ENCODE measurements at places on chromosomes 2 and 18.

GRCh38 chr2:169661265-169661664 lies 32.9 kb downstream of the CFAP210 start:
- DNase-seq = no peak

DNA sequence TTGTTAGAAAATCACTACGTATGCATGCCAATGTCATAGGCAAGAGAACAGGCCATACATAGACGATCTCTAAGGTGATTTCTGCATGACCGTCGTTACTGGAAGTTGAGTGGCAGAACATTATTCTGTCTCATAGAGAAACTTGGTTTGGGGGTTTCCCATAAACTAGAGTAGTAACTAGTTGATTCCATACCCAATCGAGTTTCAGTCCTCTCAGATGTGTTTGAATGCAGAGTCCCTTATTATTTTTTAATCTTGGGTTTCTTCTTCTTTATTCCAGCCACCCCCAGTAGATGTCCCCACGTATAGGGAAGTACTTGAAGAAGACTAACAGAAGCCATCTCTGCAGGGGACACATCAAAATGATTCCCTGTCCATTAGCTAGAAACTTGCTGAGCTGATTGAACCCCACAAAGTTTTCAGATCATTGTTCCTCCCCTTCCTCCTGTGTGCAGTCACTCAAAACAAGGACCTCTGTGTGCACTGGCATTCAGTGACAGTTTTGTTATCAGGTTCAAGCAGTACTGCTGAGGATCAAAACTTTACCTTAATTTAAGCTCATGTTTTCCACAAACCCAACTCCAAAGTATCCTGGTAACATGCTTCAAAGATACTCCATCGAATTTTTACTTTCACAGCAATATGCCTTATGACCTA lies 68.4 kb upstream of the CDCA7 start:
- no peak for DNase-seq

DNA sequence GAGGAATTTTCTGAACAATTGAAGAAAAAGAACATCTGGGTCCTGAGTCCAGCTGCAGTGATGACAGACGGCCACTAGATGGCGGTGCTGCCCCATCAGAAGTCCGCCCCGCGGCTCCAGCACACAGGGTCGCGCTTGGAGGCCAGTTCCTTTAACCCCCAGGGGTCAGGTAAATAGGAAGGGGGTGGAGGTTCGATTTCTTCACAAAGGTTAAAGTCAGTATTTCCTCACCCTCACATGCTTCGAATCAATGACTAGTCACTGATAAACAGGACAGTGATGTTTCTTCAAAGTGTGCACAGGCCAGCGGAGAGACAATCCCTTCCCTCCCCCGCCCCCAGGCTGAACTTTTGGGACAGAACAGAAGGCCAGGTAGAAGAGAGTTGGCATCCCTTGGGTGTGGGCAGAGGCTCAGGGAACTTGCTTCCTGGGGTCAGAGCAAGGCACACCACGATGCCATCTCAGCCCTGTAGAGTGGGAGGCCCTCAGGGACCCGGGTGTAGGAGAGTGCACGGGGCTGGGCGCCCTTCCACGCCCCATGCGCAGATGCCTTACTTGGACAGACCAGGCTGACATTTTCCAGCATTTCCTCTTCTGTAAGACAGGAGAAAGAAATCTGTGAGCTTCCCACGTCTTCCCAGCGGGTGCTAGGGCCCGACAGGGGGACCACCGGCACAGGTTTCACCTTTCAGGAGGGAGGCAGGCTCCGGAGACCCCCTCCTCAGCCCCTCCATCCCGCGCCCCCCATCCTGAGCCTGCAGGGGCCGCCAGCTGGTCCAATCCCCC lies 722 bp downstream of the APOB start:
- peak; percentile 18 for DNase-seq

DNA sequence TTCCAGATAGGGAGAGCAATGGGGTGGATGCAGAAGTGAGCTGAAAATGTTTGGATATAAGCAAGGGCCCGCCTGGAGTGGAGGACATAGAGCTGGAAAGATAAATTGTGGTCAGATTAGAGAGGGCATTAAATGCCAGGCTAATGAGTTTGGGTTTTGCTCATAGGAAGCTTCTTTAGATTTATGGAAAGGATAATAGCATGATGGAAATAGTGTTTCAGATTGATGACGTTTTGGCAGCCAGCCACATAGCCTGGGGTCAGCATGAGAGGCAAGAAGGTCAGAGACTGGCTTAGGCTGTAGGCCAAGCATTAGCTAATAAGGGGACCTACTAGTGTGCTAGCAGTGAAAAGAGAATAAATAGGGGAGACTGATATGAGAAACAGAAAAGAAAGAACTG lies 321.6 kb downstream of the STK39 start:
- DNase-seq = no peak

DNA sequence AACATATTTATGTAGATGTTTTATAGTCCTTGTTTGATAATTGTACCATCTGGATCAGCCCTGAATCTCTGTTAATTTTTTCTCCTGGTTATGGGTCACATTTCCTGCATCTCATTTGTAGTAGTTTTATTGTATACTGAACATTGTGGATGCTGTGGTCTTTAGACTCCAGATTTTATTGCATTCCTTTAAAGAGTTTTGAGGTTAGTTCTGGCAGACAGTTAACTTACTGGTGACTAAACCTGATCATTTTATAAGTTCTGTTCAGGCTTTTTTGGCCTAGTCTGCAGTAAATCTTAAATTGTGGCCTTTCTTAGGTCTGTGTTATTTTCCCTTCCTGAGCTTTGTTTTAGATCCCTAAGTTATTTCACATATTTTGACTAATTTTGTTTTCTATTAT lies 84.3 kb downstream of the FANCL start:
- DNase-seq = no peak

- no peak for DNase-seq
These were observed 176.2 kb downstream of the TRABD2A start for GRCh38 chr2:84704505-84705244.

DNA sequence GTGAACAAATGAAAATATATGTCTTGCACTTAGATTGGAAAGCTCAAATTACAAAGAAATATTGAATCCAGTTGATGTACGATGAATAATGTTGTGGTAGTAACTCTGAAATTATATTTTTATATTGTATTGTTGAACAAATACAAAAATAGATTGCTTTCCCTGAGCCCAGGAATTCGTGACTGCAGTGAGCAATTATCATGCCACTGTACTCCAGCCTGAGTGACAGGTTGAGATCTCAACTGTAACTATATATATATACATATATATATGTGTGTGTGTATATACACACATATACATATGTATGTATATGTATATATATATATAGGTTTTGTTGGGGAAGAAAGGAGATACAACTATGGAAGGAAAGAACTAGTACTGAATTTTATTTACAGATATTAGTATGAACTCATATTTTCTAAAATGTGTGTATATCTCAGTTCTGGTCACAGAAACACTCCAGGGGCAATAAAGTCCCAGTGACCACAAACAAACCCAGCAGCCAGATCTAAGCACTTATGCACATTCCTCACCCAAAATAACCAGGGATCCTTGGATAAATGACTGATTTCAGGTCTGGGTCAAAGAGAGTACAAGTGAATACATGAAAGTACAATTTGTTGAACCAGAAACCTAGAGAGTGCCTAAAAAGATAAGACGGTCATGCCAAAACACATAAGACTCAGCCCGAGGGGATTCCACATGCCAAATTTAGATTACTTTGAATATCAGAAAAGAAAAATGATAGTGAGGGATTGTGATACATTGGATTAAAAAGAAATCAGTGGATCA lies 146.3 kb downstream of the TMX3 start:
- DNase-seq = no peak

DNA sequence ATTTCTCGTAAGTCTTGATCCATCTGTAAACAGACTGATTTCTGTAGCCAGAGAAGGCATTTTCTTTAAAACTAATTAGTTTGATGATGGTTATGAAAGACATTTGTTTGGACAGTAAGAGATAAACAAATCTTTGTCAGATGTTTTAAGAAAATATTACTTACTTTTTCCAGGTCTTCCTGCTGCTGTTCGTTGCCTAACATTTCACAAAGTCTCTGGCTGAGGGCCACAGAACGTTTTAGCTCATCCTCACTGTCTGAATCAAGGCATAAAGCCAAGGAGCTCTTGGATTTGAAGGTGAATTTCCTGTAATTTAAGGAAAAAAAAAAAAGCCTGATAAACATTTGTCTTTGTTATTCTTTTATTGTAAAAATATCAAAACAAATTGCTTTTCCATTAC lies 57.8 kb downstream of the VIL1 start:
- no peak for DNase-seq

DNA sequence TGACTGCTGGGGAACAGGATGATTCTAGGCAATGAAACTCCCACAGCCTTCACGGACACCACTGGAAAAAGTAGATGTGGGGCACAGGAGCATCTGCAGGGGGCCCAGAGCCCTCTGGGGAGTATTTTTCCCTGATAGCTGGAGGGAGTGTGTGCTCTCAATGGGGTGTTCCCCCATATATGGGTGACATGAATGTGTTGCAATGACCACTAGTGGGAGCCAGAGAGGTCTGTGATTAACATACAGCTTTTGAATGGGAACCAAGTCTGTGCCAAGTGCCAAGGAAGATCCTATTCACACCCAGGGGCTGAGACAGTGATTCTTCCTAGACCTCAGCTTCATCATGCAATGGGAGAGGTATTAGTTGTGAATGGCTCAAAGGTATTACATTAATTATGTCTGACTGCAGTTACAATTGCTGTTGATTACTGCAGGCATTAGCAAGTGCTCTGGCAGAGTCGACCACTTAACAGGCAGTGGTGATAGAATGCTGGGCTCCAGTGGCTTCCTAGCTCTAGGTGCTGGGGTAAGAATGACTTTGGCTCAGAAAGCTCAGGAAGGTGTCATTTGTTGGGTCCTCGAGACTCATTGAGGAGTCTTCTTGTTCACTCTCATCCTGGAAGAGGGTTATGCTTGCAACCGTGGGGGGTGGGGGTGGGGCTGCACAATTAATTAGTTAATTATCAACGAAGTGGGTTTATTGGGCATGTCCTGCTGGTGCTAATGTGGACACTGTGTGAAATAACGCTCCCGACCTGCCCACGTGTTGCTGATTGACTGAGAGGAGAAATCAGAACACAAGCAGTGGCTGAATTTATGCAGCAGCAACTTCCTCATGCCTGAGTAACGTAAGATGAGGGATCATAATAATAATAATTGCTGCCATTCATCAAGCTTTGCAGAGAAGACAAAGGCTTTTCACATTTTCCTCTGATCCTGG lies 194.1 kb downstream of the CLIP4 start:
- DNase-seq = no peak

DNA sequence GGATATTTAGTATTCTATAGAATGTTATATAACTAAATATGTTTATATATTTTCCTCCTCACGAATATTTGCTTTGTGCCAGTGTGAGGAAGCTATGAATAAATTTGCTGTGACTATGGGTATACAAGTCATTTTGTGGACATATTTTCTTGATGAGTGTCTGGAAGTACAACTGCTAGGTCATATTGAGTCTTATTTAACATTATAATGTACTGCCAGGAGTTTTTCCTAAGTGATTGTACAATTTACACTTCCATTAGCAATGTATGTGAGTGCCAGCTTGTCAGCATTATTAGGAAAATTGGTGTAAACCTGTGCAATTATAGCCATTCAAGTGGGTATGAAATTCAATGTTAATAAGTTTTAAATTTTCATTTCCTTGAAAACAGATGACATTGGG lies 1328.9 kb upstream of the TMEFF2 start:
- no peak for DNase-seq

- DNase-seq = no peak
These were observed 4.4 kb downstream of the EVX2 start for GRCh38 chr2:176079285-176079830.
